ENCODE measurements at places on chromosomes 5 and 9.

GRCh38 chr5:59598547-59598874, 295.0 kb downstream of the PDE4D start:
- no peak for DNase-seq

DNA sequence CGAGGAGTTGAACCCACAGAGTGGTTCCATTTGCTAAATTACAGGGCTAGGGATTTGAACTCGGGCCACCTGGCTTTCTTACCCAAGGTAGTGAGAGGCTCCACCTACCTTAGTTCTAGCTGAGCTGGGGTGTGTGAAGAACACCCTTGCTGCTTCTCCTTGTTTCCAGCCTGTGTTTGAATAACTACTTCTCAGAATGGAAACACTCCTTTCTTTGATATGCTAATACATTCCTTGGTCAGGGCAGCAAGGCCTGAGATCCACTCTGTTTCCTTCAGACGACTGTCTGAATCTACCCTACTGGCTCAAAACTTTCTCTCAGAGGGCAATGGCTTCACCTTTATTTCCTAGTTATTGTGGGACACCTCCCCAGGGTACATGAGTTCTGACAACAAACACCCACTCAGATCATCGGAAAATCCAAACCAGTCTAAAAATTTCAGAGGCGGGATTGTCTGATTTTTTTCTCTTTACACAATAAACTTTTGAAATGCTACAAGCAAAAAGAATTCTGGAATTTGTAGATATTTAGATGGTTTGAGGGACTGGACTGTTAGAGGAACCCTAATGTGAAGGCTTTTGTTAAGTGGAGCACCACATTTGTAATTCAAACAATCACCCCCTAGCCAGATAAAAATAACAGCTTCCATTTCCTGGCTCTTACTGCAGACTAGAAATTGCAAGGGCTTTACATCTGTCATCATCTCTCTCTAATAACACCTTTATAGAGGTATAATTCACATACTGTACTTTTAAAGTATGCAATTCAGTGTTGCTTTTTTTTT, 4.0 kb upstream of the ATP6V1G1 start:
- no peak for DNase-seq

DNA sequence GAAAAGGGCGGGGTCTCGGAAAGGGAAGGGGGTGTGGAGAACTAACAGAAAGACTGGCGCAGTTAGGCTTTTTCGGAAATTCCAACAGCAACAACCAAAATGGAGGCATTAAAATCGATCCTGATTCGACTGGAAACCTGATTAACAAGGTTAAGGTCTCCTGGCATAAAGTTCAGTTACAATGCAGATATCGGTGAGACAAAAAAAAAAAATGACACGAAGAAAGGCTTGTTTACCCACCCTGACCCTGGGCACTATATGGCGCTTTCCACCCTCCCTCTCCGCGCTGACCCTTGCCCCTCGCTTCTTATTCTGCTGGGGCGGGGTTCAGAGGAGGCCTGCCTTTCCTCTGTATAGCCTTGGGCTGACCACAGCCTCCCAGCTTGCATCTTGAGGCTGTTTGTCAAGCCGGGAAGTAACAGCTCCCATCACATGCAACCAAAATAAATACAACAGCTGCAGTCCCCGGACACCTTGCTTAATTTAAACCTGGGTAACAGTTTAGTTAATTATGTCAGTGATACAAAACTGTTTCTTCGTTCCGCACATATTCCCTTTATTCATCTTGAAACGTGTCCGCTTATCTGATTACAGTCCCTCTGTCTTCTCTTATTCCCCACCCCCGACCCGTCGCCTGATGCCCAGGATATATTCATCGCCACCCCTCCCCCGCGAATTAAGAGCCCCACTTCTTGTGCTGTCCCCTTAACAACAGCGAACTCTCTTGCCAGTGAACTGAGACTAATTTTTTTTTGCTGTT, 795 bp upstream of the PJA2 start:
- DNase-seq, result peak; percentile 88

GRCh38 chr5:174723979-174724483, 351 bp upstream of the MSX2 start:
- DNase-seq, result no peak

DNA sequence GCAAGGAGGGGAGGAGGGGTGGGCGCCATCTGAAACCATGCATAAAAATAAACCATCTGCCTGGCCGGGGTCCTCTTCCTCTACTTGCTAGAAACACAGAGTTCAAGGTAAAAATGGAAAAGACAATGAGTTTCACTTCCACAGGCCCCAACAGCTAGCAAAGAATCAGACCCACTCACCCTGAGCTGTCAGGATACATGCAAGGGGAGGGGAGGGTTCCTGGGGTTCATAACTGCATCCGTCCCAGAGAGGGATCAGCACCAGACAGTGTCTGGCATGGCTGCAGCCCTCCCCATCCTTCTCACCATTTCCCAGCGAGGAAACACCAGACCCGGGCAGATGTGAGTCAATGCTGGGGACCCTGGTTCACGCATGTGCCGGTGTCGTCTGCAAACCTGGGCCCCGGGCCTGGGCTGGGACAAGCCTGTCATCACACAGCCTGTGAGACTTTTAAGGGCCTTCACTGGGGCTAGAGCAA, 55.4 kb downstream of the SEMA4D start:
- no peak for DNase-seq

GRCh38 chr5:65026816-65027548, 258.3 kb downstream of the CWC27 start:
- no peak for DNase-seq

DNA sequence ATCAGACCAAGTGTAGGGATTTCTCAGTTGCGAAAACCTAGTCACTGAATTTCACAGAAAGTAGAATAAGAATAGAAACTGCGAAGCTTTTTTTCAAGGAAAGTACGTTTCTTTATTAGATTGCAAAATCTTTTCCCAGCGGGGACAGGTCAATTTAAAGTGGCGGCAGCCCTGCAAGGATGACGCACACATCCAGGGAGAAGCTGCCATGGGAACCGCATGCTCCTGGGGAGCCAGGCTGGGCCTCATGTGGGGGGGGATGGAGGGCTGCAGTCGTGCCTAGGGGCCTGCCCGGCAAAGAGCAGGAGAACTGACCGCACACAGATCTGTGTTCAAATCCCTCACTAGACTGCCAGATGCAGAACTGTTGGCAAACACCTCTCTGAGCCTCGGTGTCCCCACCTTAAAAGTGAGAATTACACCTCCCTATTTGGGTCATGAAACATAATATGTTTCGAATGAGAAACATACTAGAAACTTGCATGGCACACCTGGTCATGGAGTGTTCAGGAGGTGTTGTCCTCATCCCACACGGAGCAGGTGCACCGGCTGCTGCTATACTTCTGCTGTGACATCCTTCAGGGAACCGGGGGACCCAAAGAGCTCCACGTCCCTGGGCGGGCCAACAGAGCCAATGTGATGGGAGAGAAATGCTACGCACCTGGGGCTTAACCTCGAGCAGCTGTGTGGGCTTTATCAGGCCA, 127.8 kb upstream of the PHYKPL start:
- no peak for DNase-seq

DNA sequence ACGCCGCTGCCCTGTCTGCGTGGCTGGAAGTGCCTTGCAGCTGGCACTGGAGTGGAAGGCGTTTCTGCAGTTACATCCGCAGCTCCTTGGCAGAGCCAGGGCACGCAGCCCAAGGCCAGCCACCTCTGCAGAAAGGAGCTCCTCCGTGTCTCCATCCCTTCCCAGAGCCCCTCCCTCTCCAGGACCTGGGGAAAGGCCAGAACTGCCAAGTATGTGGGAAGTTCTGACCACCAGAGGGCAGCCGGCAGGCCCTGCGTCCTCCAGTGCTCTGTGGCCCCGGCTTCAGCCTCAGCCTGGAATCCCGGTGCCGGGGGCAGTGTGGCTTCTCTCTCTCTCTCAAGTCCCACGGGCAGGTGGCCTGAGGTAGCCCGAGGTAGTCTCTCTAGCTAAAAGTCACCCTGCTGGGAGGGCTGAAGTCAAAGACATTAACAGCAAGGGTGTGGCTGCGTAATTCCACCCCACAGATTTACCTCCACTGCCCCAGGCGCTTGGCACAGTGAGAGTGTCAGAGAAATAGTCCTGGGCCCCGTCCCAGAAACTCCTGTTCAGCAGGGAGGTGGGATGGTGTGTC, 101.7 kb upstream of the FCN2 start:
- peak; percentile 53 for DNase-seq

DNA sequence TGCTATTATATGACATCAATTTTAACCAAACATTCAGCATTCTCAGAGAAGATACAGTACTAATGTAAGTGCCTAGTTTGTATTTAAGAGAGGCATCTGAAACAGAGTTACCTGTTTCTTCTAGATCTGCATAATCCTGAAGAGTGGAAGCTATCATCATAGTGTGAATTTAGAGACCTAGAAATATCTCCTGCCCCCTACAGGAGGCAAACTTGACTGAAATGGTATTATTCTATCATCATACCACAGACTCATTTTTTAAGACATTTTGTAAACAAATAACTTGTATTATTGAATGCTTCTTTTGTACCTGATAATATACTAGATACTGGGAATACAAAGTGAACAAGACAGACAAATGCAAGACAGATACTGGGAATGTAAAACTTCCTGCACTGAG, 216.8 kb upstream of the RPS23 start:
- DNase-seq, result no peak

- no peak for DNase-seq
These were observed 308.0 kb upstream of the DAP start for GRCh38 chr5:11069041-11069440.
